Prostate gland (tissue), 2 donors: ENCODE measurements at places on chromosomes 1 and 21. TPM values are rescaled to one million over a fixed set of nuclear protein-coding genes. Genes with fewer than 3 reads are reported as not detected.

KMO gene
- 0.73 TPM for total RNA-seq

CD34 gene
- 47.7 TPM for total RNA-seq

- no peaks in the 10 kb centered on the region for H3K27me3 ChIP-seq
- DNase-seq: peak; percentile 36
- H3K4me1 ChIP-seq: peaks cover 7% of the 10 kb centered on the region
- H3K27ac ChIP-seq: peak within 1 kb of the TSS; percentile 84
Measured at GRCh38 chr1:16017461-16018303, at the start of gene HSPB7. TSS of gene HSPB7 (minus strand) at chr1:16018043. CDS start at chr1:16017963, 80 bp downstream.

DNA sequence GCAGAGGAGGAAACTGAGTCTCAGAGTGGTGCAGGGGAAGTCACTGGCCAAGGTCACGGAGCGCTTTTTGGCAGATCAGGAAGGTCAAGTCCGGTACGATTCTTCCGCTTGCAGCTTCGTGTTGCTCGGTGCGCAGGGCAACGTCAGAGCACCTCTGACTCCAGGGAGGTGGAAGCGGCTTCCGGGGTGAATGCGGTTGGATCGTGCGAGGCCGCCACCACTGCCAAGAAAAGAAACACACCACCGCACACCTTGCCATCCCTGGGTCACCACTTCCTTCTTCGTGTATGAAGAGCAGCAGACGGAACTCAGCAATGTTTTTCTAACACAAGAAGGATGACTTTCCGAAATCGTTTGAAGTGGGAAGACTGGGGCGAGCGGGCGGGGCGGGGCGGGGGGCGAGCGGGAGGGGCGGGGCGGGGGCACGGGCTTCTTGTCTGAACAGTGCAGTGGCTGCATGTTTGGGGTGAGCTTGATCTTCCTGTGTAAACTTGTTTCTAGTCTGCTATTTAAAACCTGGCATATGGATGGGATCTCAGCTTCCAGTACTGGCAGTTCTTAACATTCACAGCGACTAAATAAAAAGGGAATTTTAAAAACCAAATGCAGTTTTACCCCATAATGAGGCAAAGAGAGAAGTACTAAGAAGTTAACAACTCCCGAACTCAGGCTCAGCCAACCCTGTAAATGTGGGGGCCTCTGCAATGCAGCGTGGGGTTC lies 300.0 kb downstream of the RRAGC start:
- peaks cover 9% of the 10 kb centered on the region for H3K4me1 ChIP-seq
- H3K36me3 ChIP-seq: no peaks in the 10 kb centered on the region
- H3K4me3 ChIP-seq: no peak overlapping the region
- H3K27ac ChIP-seq: peak overlapping the region; percentile 49
- peaks cover 3% of the 10 kb centered on the region for H3K27me3 ChIP-seq
- DNase-seq: peak; percentile 58

- H3K27me3 ChIP-seq: no peaks in the 10 kb centered on the region
- H3K36me3 ChIP-seq: no peaks in the 10 kb centered on the region
- H3K4me1 ChIP-seq: peaks cover 12% of the 10 kb centered on the region
- no peak overlapping the region for H3K27ac ChIP-seq
Measured at GRCh38 chr1:39957299-39958015, 2.5 kb downstream of the MFSD2A start.

- no peaks in the 10 kb centered on the region for H3K27me3 ChIP-seq
- H3K4me1 ChIP-seq: peaks cover 7% of the 10 kb centered on the region
- no peaks in the 10 kb centered on the region for H3K36me3 ChIP-seq
- H3K27ac ChIP-seq: peak overlapping the region; percentile 56
- H3K4me3 ChIP-seq: no peak overlapping the region
- DNase-seq: peak; percentile 12
Measured at GRCh38 chr1:151621351-151621750, 9.5 kb downstream of the SNX27 start.

- H3K4me3 ChIP-seq: no peak overlapping the region
- H3K27me3 ChIP-seq: no peaks in the 10 kb centered on the region
- H3K27ac ChIP-seq: no peak overlapping the region
- no peaks in the 10 kb centered on the region for H3K4me1 ChIP-seq
Measured at GRCh38 chr1:177558372-177558771, 387.6 kb downstream of the BRINP2 start.

- H3K4me3 ChIP-seq: no peak overlapping the region
- H3K4me1 ChIP-seq: peaks cover 13% of the 10 kb centered on the region
- peak overlapping the region; percentile 70 for H3K27ac ChIP-seq
- no peaks in the 10 kb centered on the region for H3K36me3 ChIP-seq
Measured at GRCh38 chr1:27114546-27114945, 40.4 kb downstream of the SLC9A1 start.

DRAM2 gene
- total RNA-seq: 33.3 TPM

YTHDF2 gene
- total RNA-seq: 86.5 TPM

- no peaks in the 10 kb centered on the region for H3K4me1 ChIP-seq
- no peak overlapping the region for H3K27ac ChIP-seq
- no peak for DNase-seq
- no peaks in the 10 kb centered on the region for H3K27me3 ChIP-seq
- H3K4me3 ChIP-seq: no peak overlapping the region
- no peaks in the 10 kb centered on the region for H3K36me3 ChIP-seq
Measured at GRCh38 chr1:43279666-43280065, 5.7 kb downstream of the C1orf210 start.

DNA sequence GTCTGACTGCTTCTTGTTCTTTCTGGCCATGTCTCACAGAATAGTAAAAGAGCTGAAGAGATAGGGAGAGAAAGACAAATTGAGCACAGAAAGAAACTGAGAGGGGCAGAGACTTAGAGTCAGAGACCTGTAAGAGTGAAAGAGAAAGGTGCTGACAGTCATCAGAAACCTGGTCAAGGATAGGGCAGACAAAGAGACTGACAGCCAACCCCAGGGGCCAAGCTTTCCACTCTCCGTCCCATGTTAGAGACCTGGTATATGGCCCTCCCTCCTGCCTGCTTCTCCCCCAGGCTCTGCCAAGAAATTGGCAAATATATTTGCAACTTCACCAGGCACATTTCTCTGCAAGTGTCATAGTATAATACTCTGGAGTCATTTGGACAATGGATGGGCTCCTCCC lies 64.6 kb downstream of the RHBG start:
- DNase-seq: no peak
- no peaks in the 10 kb centered on the region for H3K36me3 ChIP-seq
- peaks cover 40% of the 10 kb centered on the region for H3K27me3 ChIP-seq
- H3K27ac ChIP-seq: no peak overlapping the region
- H3K4me3 ChIP-seq: no peak overlapping the region
- H3K4me1 ChIP-seq: peaks cover 7% of the 10 kb centered on the region

ASPM gene
- total RNA-seq: 5.1 TPM

DMBX1 gene
- not detected for total RNA-seq

DNA sequence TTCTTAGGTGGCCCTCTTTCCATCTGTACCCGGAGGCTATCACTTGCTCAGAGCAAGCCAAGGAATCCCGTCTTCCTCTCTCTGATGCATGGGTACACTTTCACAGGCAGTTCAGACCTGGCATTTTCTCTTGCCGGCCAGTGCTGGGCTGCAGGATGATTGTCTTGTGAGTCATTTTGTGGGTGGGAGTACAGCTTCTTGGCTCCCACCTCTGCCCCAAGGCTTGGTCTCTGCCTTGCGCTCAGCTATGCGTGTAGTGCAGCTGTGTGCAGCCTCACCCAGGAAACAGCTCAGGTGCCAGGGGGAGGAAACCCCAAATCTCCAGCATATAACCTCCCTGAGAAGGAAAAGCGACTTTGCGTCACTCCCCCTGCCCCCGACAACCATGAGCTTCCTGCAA lies 3.9 kb upstream of the AJAP1 start:
- peaks cover 15% of the 10 kb centered on the region for H3K27me3 ChIP-seq
- no peak for DNase-seq
- H3K4me3 ChIP-seq: no peak overlapping the region
- H3K4me1 ChIP-seq: no peaks in the 10 kb centered on the region
- no peaks in the 10 kb centered on the region for H3K36me3 ChIP-seq
- H3K27ac ChIP-seq: no peak overlapping the region

LEFTY2 gene
- not detected for total RNA-seq

GPX7 gene
- 22.7 TPM for total RNA-seq

DNA sequence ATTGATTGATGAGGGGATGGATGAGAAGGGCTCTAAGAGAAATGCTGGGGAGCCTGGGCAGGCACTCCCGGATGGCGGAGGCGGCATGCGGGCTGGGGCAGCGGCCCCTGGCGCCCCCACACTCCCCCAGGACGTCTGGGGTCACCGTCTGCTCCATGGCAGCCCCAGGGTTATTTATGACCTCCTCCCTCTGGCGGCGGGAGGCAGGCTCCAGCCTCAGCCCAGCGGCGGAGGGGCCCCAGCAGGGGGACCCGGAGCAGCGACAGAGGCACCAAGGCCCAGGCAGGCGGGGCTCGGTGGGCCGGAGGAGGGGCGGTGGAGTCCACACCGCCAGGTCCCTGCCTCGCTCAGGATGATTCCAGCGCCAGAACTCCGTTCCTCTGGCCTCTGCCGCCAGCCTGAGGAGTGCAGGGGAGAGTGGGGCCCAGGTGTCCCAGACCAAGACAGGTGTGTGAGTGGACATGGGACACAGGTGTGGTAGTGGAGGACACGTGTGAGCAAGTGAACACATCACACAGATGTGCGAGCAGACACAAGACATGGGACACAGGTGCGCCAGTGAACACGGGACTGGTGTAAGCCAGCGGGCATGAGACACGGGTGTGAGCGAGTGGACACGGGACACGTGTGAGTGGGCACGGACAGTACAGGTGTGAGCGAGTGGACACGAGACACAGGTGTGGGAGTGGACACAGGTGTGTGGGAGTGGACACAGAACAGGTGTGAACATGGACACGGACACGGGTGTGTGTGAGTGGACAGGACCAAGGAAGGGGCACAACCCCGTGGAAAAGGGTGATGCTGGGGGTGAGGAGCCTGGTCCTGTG lies 2.5 kb upstream of the SAMD11 start:
- no peak overlapping the region for H3K27ac ChIP-seq
- H3K27me3 ChIP-seq: no peaks in the 10 kb centered on the region
- DNase-seq: no peak
- H3K4me3 ChIP-seq: no peak overlapping the region
- H3K36me3 ChIP-seq: no peaks in the 10 kb centered on the region
- H3K4me1 ChIP-seq: peaks cover 24% of the 10 kb centered on the region

H3-3A gene
- total RNA-seq: 400 TPM

DNA sequence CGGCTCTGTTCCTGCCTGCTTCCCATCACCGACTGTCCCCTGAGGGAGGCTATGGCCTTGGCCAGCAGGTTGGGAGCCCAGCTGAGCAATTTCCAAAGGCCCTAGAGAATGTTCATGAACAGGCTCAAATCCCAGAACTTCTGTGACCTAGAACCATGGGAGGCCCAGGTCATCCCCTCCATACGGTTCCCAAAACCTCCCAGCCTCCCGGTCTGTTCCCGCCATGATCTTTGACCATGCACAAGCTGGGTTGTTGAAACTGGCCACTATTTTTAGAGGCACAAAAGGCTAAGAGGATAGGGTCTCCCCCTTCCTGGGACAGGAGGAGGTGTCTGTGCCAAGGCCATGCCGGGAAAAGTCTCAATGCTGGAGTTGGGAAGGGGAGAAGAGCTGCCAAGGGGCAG lies 27.5 kb downstream of the EPHA2 start:
- H3K27ac ChIP-seq: no peak overlapping the region
- H3K4me1 ChIP-seq: peaks cover 4% of the 10 kb centered on the region

DNA sequence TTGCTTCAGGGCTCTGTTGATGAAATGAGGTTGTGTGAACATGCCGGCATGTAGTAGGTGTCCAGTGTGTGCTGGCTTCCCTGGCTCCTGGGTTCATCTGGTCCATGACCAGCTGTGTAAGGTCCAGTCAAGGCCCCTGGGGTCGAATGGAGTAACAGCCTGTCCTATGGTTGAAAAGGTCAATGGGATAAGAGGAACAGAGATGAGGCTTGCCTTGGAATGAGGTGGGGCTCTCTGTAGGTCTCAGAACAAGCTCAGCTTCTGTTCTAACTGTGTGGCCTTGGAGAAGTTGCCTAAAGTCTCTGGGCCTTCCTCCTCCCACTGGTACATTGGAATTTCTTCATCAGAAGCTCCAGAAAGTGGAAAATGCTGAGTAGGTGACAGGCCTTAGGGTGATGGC lies 26.6 kb downstream of the RPS6KA1 start:
- no peaks in the 10 kb centered on the region for H3K4me1 ChIP-seq
- no peak overlapping the region for H3K27ac ChIP-seq
- no peaks in the 10 kb centered on the region for H3K36me3 ChIP-seq
- DNase-seq: no peak
- H3K27me3 ChIP-seq: no peaks in the 10 kb centered on the region

GBP6 gene
- total RNA-seq: not detected

- H3K36me3 ChIP-seq: no peaks in the 10 kb centered on the region
- H3K27me3 ChIP-seq: no peaks in the 10 kb centered on the region
- no peak overlapping the region for H3K4me3 ChIP-seq
Measured at GRCh38 chr1:77552626-77553025, 129.8 kb downstream of the ZZZ3 start.

DNA sequence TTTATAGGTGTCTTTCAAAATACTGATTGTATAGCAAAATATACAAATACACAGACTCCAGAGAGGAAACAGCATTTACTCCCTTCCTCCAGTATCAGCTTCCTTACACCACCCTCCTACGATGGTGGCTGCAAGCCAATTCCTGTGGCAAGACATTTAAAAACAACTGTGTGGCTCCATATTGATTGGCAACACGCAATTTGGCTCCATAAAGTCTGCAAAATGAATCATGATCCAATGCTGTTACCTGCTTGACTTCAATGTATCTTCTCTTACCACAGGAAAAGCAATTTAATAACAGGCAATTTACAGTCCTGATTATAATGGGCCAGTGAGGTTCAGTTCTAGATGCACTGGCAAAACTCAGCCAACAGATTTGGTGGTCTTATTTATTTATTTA lies 19.7 kb upstream of the ATP6V1G3 start:
- no peaks in the 10 kb centered on the region for H3K27me3 ChIP-seq
- no peaks in the 10 kb centered on the region for H3K36me3 ChIP-seq
- DNase-seq: no peak
- no peak overlapping the region for H3K27ac ChIP-seq
- H3K4me1 ChIP-seq: no peaks in the 10 kb centered on the region
- no peak overlapping the region for H3K4me3 ChIP-seq

GRCh38 chr1:234670967-234671626 lies 61.1 kb upstream of the IRF2BP2 start:
- no peaks in the 10 kb centered on the region for H3K36me3 ChIP-seq
- DNase-seq: no peak
- H3K4me1 ChIP-seq: no peaks in the 10 kb centered on the region
- H3K4me3 ChIP-seq: no peak overlapping the region
